GOT3 (cell line): ENCODE measurements at places on chromosomes 2 and 18.

- no peak for DNase-seq
These were observed 88.1 kb downstream of the HRH4 start for GRCh38 chr18:24548583-24548982.

- DNase-seq, result no peak
These were observed 122.6 kb downstream of the WDSUB1 start for GRCh38 chr2:159163930-159164329.

- no peak for DNase-seq
These were observed 213.4 kb downstream of the DCC start for GRCh38 chr18:52553441-52553840.

GRCh38 chr2:81894451-81894990, 1590.0 kb upstream of the LRRTM1 start:
- DNase-seq, result no peak

DNA sequence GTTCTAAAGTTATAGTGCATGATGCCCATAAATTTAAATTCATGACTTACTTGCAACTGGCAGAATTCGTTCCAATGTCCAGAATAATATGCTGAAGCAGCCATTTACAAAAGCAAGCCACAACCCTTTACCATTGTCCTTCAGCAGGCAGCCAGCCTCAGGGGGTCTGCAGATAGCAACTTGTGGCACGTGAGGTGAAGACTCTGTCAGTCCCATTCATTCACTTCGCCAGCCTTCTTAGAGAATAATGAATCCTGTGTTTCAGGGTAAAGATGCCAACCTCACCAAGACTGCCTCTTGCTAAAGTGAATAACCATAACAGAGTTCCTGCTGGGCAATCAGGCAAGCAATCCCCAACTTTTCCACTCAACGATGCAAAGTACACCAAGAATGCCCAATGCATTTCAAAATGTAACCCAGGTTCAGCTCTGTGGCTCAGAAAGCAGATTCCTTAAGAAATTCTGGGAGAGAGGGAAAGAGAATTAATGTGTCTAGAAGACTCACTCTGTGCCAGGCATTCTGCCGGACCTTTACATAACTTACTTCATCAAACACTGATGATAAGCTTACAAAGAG, 315.4 kb downstream of the NCKAP5 start:
- no peak for DNase-seq

- no peak for DNase-seq
These were observed 32.4 kb downstream of the CDCA7 start for GRCh38 chr2:173387079-173387478.

DNA sequence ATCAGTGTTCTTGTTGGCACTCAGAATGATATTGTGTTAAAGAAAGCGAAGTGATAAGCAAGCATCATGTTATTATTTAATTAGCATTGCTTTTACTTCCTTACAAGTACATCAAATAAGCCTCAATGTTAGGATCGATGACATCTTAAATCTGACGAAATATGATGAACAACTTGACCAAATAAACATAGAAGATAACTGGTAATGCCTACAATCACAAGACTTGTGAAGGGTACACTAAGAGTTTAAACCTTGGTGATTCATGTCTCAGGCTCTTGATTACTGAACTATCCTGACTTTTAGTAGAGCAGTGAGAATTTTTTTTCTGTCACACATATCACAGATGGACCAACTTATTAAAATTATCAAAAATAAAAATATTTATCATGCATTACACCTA, 500.8 kb upstream of the ZEB2 start:
- DNase-seq, result no peak

DNA sequence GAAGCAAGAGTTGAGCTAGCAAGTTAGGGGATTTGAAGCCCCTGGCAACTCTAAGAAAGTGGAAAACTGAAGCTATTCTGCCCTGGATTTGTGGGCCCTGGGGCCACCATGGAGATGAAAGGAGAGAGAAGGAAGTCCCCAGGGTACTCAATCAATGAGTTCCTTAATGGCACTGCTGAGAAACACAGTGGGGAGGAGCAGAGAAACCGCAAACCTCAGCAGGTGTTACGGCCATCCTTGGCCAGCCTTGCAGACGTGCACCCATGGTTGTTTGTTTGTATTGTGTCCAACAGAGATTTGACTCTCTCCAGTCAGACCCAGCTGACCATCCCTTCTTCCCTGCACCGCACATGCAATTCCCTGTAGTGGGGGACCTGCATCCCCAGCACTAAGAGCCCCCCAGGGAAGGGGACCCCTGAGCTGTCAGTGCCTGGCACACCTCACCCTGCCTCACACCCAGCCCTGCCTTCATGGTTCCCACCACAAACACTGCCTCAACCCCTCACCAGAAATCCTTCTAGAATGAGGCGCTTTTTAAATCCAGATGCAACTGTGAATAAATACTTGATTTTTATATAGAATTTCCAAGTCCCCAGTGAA, 255.3 kb downstream of the SH3BP4 start:
- DNase-seq, result no peak

DNA sequence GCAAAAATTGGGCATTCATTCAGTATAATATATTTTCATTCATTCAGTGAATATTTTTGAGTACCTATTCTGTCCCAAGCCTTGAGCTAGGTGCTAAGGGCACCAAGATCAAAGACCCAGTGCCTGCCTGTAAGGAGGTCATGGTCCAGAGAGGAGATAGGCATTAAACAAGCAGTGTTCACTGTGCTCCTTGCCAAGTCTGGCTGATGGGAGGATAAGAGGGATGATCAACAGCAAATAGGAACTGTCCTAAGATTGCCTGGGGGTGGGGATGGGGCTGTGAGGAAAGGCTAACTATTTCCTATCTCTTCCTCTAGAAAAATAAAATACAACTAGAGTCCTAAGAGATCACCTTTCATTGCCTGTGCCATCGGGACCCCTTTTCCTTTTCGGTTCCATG, 60.4 kb downstream of the SETBP1 start:
- DNase-seq, result no peak

GRCh38 chr2:234164493-234165413, 114.3 kb downstream of the SPP2 start:
- DNase-seq, result no peak

GRCh38 chr2:26652361-26653041, 11.3 kb upstream of the CIB4 start:
- DNase-seq, result no peak

- no peak for DNase-seq
These were observed 67.7 kb downstream of the ZNF521 start for GRCh38 chr18:25284281-25284680.

- DNase-seq, result no peak
These were observed 90.5 kb downstream of the RBM43 start for GRCh38 chr2:151171186-151171585.

DNA sequence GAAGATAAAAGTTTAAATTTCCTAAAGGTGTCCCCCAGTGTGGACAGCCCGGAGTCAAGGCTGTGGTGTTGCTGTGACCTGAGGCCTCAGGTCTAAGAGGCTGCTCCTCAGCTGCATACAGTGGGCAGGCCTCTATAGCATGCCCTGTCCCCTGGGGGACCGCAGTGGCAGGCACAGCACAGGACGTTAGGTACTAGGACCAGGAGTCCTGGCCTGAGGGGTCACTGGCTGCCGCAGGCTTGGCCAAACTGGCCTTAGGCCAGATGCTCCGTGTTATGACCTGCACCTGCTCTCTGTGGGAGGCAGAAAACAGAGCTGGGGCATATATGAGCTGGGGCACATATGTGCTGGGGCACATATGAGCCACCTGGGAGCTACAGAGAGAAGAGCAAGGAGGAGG, 21.2 kb upstream of the MAL start:
- no peak for DNase-seq

DNA sequence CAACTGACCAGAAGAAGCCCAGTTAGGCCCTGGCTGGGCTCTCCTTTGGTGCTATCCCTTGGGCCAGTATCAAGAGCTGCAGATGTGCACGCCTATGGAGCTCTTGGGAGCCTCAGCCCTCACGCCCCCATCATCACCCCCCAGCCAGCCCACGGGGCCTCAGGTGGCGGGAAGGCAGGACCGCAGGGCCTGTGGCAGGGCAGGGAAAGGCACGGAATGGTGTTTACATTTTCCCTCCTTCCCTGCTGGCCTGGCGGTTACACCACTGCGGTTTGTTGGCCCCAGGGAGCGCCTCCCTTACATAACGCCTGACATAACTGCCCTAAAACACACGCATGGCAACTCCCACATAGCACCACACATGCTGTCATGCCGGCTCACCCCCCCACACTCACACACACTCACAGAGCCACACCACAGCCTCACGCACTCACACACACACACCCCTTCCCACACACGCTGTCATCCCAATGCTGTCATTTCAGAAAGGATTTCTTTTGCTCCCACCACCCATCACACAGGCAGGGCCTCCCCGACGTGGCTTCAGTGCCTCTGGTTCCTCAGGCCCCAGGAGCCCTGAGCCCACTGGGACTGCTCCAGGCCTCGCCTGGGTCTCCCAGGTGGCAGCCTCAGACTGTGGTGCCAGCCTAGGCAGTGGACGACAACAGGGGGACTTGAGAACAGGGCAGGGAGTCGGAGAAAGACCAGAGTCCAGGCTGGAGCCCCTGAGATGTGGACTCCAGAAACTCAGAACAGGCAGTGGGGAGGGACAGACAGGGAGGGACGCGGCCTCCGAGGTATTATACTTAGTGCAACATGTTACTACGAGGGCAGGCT, 15.7 kb downstream of the ZFP36L2 start:
- DNase-seq, result peak; percentile 22

GRCh38 chr2:4246364-4247131, 543.2 kb downstream of the DCDC2C start:
- no peak for DNase-seq

GRCh38 chr18:6781142-6781714, 51.7 kb downstream of the ARHGAP28 start:
- no peak for DNase-seq

GRCh38 chr2:28626891-28627421, 124.7 kb upstream of the PPP1CB start:
- no peak for DNase-seq

DNA sequence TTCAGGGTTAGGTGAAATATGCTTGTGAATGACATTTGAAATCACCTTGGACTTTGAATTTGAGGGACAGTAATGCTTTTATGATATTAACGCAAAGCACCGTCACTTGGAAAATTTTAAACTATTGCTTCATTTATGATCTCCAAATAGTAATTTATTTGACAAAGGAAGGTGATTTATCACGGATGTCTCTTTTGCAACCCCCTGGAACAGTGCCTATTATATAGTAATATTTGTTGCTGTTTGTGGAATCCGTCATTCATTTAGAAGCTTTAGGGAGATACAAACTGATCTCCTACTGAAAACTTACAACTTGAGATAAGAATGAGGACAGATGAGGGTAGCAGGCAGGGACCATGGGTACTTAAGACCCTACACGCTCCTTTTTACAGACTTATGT, 10.7 kb upstream of the ZEB2 start:
- DNase-seq, result no peak

GRCh38 chr2:108616751-108617161, 82.5 kb downstream of the LIMS1 start:
- DNase-seq, result no peak

DNA sequence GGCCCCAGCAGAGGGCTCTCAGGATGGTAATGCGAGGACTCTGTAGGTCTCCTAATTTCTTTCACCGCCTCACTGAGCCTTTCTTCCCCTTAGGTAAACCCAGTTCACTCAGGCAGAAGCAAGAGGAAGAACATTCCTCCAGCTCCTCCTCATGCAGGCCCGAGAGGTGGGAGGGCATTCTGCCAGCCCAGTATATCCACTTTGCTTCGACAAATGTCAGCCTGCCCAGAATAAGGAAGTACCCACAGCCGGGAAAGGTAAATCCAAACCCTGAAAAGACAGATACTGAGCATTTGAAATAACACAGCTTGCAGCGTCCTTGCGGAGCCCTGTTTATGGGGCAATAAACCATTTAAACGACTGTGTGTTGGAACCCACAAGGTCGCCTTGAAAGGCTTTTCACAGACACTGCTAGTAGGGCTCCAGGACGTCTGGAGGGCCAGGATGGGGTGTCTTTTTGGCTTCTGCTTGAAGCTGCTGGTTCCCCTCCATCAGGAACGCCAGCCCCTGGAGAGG, 63.0 kb upstream of the STPG4 start:
- DNase-seq, result no peak

DNA sequence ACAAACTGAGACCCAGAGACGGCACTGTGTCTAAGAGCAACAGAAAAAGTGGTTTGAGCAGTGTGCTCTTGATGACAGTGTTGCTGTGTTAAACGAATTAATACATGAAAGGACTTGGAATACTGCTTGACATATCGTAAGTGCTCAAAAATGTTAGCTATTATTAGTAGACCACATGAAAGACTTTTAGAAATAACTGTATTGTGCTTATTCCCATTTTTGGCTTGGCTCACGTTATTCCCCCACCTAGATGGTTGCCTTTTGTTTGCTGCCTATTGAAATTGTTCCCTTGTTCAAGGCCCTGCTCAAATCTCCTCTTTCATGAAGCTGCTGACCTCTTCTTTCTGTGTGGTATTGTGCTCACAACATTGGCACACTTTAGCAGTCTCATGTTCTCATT, 27.8 kb upstream of the C2orf74 start:
- DNase-seq, result no peak

DNA sequence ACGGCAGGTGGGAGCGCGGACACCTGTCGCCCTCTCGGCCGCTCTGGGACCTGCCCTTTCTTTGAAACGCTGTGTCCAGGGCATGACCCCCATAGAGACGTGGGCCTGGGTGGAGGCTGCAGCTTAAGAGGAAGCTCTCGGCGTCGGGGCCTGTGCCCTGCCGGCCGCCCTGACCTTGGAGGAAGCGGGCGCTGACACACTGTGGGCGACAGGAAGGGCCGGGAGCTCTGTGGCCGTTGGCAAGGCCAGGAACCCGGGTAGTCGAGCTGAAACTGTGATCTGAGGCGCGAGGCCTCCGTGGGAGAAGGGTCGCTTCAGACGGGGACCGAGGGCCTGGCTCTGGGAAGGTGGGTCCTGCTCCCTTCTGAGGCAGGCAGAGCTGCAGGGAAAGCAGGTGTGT, 28.2 kb downstream of the KCNG2 start:
- DNase-seq, result no peak

GRCh38 chr2:52264488-52264887, 1232.6 kb upstream of the NRXN1 start:
- DNase-seq, result no peak

- no peak for DNase-seq
These were observed 24.2 kb downstream of the HPCAL1 start for GRCh38 chr2:10326707-10327594.

- no peak for DNase-seq
These were observed 173.0 kb upstream of the GATA6 start for GRCh38 chr18:21996351-21996826.

- no peak for DNase-seq
These were observed 25.1 kb downstream of the NEDD4L start for GRCh38 chr18:58069099-58069498.

DNA sequence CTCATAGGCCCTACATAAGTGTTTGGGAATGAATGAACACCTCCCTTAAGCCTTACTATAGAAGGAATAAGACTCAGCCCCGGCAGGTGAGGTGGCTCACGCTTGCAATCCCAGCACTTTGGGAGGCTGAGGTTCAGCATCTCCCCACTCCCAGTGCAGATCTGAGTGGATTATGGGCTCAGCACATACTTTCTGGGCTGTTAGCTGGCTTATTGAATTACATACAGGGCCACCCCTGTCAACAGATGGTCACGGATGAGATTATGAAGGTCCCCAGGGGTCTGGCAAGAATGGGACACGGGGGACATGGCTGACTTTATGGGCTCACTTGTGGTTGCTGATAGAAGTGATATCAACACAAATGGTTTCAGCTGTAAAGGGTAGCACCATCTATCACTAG, 322.3 kb downstream of the TSN start:
- no peak for DNase-seq

GRCh38 chr2:24513281-24514071, 22.4 kb downstream of the NCOA1 start:
- DNase-seq, result no peak
